ENCODE measurements at places on chromosomes 11 and 22.

GRCh38 chr22:45475851-45476514, 26.7 kb upstream of the FBLN1 start:
- DNase-seq = no peak

DNA sequence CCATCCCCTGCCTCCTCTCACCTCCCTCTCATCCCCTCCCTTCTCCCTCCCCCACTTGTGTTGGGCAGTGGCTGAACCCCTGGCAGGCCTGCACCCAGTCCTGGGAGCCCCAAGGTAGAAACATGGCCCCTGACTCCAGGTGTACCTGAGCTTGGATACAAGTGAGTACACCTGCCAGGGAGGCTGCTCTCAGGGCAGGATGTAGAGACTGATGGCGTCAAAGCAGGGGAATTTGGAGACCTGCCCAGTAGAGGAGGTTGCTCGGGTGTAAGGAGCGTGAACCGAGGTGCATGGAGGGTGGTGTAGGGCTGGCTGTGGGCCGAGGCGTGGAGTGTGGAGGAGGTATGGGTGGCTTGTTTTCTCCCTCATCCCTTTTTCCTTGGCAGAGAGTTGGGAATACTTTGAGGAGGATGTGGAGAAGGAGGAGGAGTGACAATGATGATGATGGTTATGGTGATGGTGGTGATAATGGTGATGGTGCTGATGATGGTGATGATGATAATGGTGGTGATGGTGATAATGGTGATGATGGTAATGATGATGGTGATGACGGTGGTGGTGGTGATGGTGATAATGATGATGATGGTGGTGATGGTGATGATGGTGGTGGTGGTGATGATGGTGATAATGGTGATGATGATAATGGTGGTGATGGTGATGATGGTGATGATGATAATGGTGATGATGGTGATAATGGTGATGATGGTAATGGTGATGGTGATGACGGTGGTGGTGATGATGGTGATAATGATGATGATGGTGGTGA, 12.3 kb downstream of the MRGPRG start:
- no peak for DNase-seq

DNA sequence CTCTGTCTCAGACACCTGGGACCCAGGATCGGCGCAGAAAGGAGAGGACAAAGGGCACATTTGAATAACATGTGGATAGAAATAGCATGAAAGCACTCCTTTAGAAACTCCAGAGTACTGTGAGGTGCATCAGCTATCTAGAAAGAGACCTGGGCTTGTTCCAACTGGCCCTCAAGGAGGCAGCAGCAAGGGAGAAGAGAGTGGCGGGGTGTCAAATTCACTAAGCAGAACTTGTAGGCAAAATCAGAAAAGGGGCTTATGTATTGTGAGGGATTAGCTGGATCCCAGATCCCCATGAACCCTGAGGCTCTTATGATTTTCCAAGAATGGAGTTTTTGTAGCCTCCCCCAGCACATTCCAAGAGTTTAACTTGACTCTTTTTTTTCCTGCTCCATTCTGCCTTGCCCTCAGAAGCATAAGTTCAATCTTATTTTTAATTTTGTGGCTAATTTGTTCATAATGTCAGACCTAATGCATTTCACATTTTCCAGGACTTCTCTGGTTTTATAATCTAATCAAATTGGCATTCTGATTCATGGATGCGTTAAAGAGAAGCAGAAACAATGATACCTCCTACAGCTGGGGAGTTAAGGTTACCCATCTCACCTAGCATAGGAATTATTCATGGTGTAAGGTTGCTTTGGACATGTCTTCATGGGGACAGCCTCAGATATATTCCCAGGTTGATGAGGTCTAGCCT, 33.6 kb downstream of the USH1C start:
- DNase-seq = no peak

GRCh38 chr11:46279126-46280099, 2.0 kb downstream of the CREB3L1 start:
- DNase-seq = no peak

DNA sequence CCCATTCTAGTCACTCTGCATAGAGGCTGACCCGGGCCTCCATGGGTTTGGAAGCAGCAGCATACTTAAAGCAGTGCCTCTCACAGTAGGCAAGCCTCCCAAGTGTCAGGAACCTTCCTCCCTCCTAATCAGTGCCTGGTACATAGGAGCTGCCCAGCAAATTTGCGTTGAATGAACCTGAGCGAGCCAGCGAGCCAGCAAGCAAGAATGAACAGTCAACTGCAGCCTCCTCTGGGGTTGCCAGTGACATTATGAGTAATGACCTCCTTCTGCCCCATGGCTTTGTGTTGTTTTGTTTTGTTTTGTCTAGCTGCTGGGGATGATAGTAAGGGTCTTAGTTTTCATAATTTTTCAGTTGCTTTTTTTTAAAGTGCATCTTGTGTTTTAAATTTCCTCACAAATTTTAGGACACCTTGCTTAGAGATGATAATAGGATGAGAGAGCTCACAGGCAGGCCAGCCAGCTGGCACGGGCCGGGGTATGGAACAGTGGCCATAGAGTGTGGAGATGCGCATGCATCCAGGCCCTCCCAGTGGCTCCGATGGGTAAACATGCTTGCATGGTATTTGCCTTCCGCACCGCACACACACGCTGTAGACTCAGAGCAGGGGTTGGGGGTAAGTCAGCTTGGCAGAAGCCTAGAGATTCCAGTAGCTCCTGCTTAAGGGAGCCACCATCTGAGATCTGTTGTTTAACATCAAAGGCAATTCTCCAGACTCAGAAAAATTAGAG, 36.1 kb downstream of the TTC12 start:
- DNase-seq = no peak

DNA sequence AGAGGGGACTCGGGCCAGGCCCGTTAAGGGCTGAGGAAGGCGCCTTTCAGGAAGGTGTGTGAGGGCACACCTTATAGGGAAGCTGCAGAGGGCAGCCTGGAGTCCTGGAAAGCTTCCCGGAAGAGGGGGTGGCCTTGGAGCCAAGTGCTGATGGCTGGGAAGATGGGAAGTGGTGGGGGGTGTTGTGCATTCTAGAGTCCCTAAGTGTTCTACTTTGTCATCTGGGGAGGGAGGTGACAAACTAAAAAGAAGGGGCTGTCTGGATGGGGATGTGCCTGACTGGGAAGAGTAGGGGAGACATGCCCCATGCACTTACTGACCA, 6.8 kb downstream of the ZDHHC8 start:
- DNase-seq = no peak

DNA sequence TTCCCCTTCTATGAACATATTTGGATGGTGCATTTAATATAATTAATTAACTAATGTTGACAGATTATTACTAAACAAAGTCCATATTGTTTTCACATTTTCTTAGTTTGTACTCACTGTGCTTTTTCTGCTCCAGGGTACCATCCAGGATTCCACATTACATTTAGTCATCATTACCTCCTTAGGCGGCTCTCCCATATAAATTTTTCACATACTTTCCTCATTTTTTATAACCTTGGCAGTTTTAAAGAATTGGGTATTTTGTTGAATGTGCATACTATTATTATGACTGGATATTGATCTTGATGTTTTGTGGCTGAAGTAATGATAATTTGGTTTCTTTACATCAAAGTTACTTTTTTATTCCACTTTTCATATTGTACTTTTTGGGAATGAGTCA, 755.6 kb upstream of the ANO3 start:
- DNase-seq = no peak

DNA sequence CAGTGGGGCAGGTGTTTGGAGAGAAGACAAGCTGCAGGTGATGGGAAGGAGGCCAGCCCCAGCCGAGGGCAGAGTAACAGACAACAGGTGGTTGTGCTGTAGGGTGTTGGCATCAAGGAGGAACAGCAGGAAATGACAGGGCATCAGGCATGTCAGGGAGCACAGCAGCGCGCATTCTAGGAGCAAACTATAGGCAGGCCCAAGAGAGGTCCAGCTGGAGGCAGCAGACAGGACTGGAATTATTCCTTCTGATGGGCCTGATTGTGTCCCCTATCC, 13.6 kb downstream of the ADM start:
- no peak for DNase-seq

- DNase-seq = peak; percentile 34
Measured at GRCh38 chr11:236774-237767, at the start of gene PSMD13. Gene PSMD13 (plus strand): TSS chr11:236976. CDS start chr11:237050, 74 bp downstream.

DNA sequence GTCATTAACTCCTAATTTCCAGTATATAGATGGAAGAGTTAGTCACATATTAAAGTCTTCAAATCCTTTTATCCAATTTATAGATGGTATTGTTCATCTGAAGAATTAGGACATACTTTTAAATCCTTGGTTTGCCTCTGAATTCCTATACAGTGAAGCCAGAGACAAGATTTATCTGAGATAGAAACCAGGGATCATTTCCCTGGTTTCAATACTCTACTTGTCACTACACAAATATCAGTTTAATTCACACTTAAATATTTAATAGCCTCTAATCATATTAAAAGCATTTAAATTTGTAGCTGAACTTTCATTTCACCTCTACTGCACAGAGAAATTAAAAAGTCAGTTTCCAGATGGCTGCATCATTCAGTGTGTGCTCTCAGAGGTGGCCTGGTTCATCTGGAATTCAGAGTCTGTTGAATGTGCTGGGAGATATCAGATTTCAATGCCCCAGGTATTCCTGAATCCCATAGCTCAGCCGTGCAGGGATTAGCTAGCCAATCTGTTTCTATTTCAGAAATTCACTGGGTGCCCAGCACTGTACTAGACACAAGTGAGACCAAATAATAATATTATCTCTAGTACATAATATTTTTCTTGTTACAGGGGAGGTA, 344.3 kb downstream of the AASDHPPT start:
- no peak for DNase-seq

GRCh38 chr22:43330178-43331068, 12.7 kb downstream of the SCUBE1 start:
- no peak for DNase-seq

GRCh38 chr11:132535830-132536229, 996.5 kb downstream of the OPCML start:
- DNase-seq = no peak
